IMR-90 (cell line): ENCODE measurements at places on chromosomes 6 and 20. TPM values are rescaled to one million over a fixed set of nuclear protein-coding genes. Genes with fewer than 3 reads are reported as not detected.

DNA sequence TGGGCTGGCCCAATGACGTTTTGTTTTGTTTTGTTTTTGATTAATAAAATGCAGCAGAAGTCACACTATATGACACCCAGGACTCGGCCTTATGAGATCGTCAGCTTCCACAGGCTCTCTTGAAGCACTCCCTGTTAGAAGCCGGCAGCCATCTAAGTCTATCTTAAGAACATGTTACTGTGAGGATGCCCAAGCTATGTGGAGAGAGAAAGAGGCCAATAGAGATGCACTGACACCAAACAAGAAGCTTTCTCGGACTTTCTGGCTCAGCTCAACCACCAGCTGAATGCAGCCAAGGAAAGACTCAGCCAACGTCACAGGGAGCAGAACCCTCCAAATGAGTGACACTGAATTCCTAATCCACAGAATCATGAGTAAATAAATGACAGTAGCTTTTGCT lies 14.0 kb downstream of the SGK1 start:
- no peak overlapping the region for H3K27ac ChIP-seq
- H3K4me3 ChIP-seq, result no peak overlapping the region
- no peaks in the 10 kb centered on the region for H3K36me3 ChIP-seq
- peaks cover 4% of the 10 kb centered on the region; the same call in 1 of the 2 replicates for H3K4me1 ChIP-seq
- DNase-seq, result peak; percentile 48

- peaks cover 19% of the 10 kb centered on the region; the same call in 1 of the 2 replicates for H3K36me3 ChIP-seq
- DNase-seq, result no peak
- peaks cover 6% of the 10 kb centered on the region for H3K4me1 ChIP-seq
- no peak overlapping the region for H3K4me3 ChIP-seq
- H3K27ac ChIP-seq, result no peak overlapping the region
- H3K27me3 ChIP-seq, result no peaks in the 10 kb centered on the region
These were observed 3.2 kb upstream of the C20orf144 start for GRCh38 chr20:33658929-33659328.

GRCh38 chr6:149503872-149504271 lies 19.1 kb upstream of the ZC3H12D start:
- H3K36me3 ChIP-seq, result peaks cover 2% of the 10 kb centered on the region; the same call in 1 of the 2 replicates
- H3K27ac ChIP-seq, result no peak overlapping the region
- H3K27me3 ChIP-seq, result no peaks in the 10 kb centered on the region
- no peak for DNase-seq
- no peaks in the 10 kb centered on the region for H3K4me1 ChIP-seq
- H3K4me3 ChIP-seq, result no peak overlapping the region

DNA sequence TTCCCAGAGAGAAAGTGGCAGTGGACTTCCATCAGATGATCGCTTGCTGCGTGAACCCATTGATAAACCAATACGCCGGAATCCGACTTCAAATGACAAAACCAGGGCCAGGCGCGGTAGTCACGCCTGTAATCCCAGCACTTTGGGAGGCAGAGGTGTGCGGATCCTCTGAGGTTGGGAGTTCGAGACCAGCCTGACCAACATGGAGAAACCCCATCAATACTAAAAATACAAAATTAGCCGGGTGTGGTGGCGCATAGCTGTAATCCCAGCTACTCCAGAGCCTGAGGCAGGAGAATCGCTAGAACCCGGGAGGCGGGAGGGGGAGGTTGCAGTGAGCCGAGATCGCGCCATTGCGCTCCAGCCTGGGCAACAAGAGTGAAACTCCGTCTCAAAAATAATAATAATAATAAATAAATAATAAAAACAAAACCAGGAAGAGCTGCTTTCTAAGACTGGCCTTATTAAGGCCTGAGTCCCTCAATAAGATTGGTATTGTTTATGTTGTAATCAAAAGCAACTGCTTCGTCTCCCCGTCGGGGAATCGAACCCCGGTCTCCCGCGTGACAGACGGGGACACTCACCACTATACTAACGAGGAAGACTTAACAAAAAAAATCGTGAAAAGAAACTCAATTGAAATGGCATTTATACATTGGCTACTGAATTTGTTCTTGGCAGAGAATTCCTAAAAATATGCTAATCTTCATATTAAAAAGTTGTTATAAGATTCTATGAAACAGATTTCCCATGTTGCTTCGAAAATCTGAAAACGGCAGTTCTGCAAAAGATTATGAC lies 110.2 kb upstream of the ZNF184 start:
- H3K4me1 ChIP-seq, result no peaks in the 10 kb centered on the region
- H3K27me3 ChIP-seq, result no peaks in the 10 kb centered on the region
- no peak overlapping the region for H3K4me3 ChIP-seq
- peak; percentile 71 for DNase-seq
- H3K27ac ChIP-seq, result no peak overlapping the region
- H3K36me3 ChIP-seq, result no peaks in the 10 kb centered on the region

DNA sequence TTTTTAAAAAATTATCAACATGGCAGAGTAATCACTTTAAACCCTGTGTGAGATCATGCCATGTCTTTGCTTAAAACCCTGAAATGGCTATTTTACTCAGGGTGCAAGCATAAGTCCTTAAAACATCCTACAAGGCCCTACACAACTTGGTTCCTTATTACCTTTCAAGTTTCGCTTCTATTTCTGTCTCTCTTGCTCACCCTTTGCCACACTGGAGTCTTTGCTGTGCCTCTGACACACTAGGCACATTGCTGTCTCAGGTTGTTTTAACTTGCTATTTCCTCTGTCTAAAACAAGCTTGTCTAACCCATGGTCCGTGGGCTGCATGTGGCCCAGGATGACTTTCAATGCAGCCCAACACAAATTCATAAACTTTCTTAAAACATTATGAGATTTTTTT lies 55.6 kb downstream of the KIAA0408 start:
- 0 out of 2 replicates have a peak, but pooled peaks cover 2% of the 10 kb centered on the region for H3K4me1 ChIP-seq
- no peaks in the 10 kb centered on the region for H3K36me3 ChIP-seq
- H3K27ac ChIP-seq, result no peak overlapping the region
- no peak for DNase-seq

DNA sequence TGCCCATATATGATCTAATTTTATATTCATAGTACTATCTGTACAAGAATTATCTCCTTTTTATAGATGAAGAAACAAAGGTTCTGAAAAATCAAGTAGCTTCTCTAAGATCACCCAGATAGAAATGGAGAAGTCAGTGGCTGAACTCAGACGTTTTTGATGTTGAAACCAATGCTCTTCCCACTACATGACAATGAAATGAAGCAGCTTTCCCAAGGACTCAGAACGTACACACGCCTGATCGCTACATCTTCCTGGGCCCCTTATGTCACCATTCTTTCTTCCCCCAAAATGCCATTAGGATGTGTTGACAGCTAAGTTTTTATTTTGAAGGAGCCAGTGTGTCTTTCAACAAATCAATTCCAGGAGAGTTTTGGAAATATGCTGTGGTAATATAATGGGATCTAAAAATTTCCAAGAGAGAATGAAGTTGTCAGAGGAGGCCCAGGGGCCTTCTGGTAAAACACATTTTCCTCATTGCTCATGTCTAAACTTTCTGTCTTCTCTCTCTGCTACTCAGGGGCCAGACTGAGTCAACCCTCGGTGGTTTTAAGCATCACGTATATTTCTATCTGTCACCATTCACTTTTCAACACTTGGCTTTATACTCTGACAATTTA lies 98.1 kb upstream of the COL21A1 start:
- H3K4me3 ChIP-seq, result no peak overlapping the region
- H3K27me3 ChIP-seq, result no peaks in the 10 kb centered on the region
- no peak overlapping the region for H3K27ac ChIP-seq
- DNase-seq, result no peak
- no peaks in the 10 kb centered on the region for H3K36me3 ChIP-seq

Gene TTI1
- polyA plus RNA-seq, result 12.5 and 13.4 TPM in 2 replicates

Gene SRMS
- polyA plus RNA-seq, result not detected in 2 replicates
